ENCODE measurements at places on chromosomes 12 and 14.

- DNase-seq: peak; percentile 76
Measured at GRCh38 chr12:113334786-113335539, at the start of gene SLC8B1. Gene SLC8B1, minus strand, starts transcription at chr12:113335109. Its CDS starts 2,231 bp downstream, at chr12:113332878.

DNA sequence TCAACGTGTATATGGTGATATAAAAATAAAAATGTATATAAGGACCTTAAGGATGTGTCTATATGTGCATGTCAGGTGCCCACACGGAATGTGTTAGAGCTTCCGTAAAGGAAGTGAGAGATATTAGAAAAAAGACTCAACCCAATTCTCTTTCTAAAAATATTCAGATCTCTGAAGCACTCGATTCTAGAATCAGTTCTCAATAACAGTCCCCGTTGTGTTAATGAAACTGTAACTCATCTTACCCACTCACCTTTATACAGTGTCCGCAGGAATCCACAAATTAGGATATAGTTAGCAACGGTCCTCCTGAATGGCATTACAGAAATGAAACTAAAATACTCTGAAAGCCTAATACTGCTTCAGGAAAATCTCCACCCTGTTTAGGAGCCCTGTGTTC lies 29.3 kb downstream of the GRIN2B start:
- no peak for DNase-seq

GRCh38 chr12:2169940-2170339 lies 117.2 kb downstream of the CACNA1C start:
- DNase-seq: peak; percentile 22

- no peak for DNase-seq
Measured at GRCh38 chr12:25320123-25321006, 69.6 kb upstream of the KRAS start.
